ENCODE measurements at places on chromosomes 3 and 15.

DNA sequence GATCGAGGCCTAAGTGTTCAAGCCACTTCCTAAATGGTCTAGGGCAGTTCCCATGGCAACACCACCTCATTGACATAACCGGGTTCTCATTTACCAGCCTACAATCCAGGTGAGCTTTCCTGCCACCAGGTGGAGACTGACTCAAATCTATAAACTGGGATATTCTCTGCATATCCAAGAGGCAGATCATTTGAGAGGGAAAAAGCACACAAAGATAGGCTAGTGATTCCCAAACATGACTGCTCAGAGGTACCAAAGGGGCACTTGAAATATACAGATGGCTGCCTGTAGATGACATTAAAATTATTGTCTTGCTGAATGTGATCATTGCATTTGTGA lies 141.3 kb upstream of the PROK2 start:
- peak; percentile 12 for DNase-seq

DNA sequence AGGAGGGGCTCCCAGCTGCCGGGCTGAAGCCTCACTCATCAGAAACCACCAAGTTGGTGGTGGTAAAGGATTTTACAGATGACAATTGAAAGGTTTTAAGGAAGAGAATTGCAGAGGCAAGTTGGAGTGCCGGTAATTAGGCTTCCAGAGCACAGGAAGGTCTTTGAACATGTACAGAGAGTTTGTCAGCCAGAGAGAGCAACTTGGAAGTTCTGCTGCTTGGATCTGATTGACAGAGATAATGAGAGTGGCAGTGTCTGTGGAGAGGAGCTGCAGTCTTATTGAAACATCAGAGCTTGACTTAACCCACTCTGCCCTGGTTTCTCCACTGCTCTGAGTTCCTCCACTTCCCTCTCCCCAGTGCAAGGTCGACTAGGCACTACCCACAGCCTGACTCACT lies 448.6 kb downstream of the EPHB1 start:
- DNase-seq = no peak

GRCh38 chr15:57439128-57440027 lies 63.1 kb downstream of the CGNL1 start:
- no peak for DNase-seq

DNA sequence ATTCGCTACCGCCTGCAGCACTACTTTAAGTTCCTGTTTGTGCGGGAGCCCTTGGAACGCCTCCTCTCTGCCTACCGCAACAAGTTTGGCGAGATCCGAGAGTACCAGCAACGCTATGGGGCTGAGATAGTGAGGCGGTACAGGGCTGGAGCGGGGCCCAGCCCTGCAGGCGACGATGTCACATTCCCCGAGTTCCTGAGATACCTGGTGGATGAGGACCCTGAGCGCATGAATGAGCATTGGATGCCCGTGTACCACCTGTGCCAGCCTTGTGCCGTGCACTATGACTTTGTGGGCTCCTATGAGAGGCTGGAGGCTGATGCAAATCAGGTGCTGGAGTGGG lies 995 bp downstream of the CHST14 start:
- DNase-seq = peak; percentile 27

- DNase-seq = no peak
Observed at GRCh38 chr15:83561661-83562060, 92.3 kb upstream of the ADAMTSL3 start.

GRCh38 chr3:42110631-42111030 lies 19.5 kb downstream of the TRAK1 start:
- no peak for DNase-seq

GRCh38 chr3:133547432-133548041 lies 25.9 kb upstream of the CDV3 start:
- DNase-seq = peak; percentile 88

GRCh38 chr15:33380406-33380805 lies 69.6 kb downstream of the RYR3 start:
- no peak for DNase-seq

DNA sequence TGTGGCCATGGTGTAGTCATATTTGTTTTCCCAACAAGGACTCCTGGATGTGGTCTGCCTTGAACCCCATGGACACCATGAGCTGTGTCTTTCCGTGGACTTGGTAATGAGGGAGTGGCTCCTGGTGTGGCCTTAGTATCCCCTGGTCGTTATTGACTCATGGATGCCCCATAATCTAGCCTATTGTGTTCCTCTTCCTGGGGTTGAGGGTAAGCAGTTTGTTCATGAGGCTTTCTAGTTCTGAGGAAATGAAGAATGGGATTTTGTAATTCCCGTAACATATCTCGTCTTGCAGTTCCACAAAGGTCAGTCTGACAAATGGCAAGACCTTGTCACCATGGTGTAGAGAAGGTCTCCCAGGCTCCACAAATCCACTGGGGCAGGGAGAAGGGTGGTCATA lies 22.6 kb downstream of the RAB7A start:
- DNase-seq = no peak

DNA sequence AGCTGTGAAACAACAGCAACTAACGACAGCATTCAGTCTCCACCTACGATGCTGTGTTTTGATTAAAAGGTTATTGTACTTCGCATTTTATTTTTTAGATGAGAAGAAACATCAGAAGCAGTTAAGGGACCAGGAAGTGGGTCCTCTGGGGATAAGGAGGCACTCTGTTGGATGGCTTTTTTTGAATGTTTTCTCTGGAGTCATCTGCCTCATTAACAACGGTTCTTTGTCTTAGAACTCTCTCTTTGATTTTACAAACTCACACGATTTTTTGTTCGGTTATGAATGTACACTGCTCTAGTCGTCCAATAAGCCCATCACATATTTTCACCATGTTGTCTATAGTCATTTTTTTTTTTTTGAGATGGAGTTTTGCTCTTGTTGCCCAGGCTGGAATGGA lies 36.0 kb upstream of the ARPIN start:
- no peak for DNase-seq

- no peak for DNase-seq
Observed at GRCh38 chr3:170723241-170723640, 137.4 kb upstream of the SLC7A14 start.

- no peak for DNase-seq
Observed at GRCh38 chr3:169118666-169119370, 544.7 kb downstream of the MECOM start.

- DNase-seq = peak; percentile 65
Observed at GRCh38 chr15:88624156-88624970, 3.2 kb downstream of the AEN start.

- peak; percentile 72 for DNase-seq
Observed at GRCh38 chr3:187807086-187807862, 62.0 kb upstream of the BCL6 start.

DNA sequence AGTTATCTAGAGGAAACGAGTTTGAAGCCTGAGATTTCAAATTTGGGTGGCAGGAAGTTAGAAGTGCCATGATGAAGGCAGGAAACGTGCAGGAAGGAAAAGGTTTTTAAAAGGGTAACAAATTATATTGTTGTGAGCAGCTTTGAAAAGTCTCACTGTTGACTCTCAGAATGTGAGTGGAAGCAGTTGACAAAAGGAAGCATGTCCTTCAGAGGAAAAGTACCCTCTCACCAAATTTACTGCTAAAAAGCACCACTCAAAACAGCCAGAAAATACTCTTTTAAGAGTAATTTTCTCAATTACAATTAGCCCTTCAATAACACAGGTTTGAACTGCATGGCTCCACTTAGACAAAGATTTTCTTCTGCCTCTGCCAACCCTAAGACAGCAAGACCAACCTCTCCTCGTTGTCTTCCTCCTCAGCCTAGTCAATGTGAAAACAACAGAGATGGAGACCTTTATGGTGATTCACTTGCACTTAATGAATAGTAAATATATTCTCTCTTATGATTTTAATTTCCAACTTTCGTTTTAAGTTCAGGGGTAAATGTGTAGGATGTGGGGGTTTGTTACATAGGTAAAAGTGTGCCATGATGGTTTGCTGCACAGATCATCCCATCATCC lies 117.1 kb upstream of the LIPC start:
- no peak for DNase-seq

- no peak for DNase-seq
Observed at GRCh38 chr3:112782491-112782890, 64.2 kb downstream of the CD200R1L start.

GRCh38 chr3:81684751-81685395 lies 76.6 kb downstream of the GBE1 start:
- DNase-seq = peak; percentile 19

DNA sequence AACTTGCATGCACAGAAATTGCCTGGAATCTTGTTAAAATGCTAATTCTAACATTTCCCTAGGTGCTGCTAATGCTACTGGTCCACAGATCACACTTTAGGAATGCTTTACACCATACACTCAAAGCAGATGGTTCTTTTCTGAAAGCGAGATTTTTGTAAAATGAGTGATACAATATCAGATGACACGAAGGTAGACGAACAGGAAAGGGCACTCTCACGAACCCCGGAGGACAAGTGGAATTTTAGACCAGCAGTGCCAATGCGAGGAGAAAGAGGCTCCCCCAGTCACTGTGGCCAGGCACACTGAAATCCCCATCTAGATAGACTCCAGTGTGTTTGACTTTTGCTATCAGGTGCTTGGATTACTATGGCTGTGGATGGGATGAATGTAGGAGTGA lies 21.0 kb downstream of the FAIM start:
- DNase-seq = no peak

DNA sequence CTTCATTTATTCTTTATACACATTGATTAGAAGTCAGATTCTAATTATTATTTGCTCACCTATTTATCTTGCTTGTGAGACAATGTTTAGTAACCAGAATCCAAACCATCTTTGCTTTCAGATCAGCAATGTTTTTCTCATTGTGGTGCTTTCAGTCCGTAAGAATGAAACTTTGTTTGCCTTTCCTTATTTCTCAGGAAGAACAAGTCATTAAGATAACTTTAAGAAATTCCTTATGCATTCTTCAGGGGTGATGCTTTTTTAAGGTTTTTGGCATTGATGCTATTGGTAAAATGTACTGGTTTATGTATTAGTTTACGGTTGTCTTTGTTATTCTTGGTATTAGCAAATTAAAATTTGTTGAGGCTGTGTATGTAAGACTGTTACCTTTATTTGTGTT lies 120.8 kb upstream of the POU1F1 start:
- peak; percentile 43 for DNase-seq

GRCh38 chr15:51089041-51089440 lies 5.7 kb downstream of the TNFAIP8L3 start:
- no peak for DNase-seq

DNA sequence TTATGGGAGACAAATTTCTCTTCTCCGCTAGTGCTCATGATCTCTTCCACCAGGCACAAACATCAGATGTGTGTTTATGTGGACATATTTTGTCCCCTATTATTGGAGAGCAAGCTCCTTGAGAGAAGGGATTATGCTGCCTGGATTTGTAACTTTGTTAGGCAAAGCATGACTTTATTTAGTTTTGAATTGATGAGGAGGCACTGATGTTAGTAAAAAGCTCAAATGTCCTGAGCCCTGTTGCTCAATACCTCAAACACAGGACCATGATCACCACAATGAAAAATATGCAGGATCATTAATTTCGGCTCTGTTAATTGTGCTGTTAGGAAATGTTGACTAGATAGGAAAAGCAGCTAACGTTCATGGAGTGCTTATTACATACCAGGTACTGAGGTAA lies 29.1 kb downstream of the SCG5 start:
- DNase-seq = no peak

- no peak for DNase-seq
Observed at GRCh38 chr3:125200731-125201139, 11.8 kb downstream of the SLC12A8 start.

DNA sequence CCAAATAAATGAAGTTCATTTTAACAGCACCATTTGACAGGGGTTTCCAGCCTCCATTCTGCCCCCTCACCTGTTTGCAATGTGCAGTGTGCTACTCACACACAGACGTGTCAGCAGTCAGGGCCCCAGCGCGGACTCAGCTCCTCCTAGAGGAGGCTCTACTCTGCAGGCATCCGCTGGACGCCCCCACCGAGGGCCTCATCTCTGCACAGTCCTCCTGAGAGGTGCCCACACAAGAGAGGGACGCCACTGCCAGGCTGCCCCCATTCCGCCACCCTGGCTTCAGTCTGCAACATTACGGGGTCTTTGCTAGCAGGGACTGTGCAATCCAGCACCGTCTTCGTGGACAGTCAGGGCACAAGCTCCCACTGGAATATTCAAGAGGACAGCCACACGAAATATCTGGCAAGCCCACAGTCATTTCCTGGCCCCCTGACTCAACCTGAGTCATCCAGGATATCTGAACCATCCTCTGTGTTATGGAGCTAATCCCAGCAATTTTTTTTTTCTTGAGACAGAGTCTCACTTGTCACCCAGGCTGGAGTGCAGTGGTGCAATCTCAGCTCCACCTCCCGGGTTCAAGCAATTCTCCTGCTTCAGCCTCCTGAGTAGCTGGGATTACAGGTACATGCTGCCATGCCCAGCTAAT lies 255.0 kb downstream of the OCA2 start:
- peak; percentile 12 for DNase-seq

DNA sequence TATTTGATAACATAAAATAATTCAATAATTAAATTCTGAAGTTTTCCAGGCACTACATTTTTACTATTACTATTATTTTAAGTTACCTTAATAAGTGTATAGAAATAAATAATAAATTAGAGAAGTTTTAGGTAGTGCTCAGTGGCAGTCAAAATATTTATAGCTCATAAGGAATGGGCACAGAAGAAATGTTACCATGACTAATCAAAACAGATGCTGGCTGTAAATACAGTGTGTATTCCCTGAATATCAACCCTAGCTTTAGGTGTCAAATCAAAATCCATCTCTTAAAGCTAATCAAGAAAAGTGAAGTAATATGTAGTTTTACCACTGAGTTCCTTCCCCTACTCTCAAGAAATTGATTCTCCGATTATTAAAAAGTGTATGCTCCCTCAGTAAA lies 35.5 kb downstream of the ZBTB20 start:
- no peak for DNase-seq

- DNase-seq = no peak
Observed at GRCh38 chr15:52787549-52788098, 2.5 kb downstream of the ONECUT1 start.

DNA sequence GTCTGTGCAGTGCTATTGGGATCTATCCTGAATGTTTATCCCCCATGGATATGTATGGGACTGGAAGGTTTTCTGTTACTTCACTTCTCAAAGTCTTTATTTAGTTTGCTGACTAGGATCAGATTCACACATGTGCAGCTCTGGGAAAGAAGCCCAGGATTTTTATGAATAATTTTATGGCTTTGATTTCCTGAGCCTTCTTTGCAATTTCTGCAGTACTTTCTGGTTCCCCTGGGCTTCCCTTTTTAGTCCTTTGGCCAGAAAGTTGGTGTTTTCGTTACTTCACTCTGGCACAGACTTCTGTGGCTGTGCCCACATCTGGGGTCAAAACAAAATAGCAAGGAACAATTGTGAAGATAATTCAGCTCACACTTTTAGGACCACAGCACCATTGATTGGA lies 721.0 kb downstream of the OTOL1 start:
- peak; percentile 31 for DNase-seq

DNA sequence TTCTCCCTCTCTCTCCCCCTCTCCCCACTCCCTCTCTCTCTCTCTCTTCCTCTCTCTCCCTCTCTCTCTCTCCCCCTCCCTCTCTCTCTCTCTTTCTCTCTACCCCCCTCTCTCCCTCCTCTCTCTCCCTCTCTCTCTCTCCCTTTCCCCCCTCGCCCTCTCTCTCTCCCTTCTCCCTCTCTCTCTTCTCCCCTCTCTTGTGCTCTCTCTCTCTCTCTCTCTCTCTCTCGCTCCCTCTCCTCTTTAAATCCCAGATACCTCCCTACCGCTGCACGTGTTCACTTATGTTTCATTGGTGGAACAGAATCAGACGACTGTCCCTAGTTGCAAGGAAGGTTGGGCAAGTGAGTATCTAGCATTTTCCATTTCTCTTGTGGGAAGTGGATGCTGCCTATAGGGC lies 166.5 kb downstream of the EBLN2 start:
- DNase-seq = no peak

- DNase-seq = no peak
Observed at GRCh38 chr3:175656461-175656860, 797.3 kb downstream of the NAALADL2 start.

Measured in fibroblast of the aortic adventitia (primary cell).